Gastroesophageal sphincter (tissue), 4 donors: ENCODE measurements at places on chromosomes 3 and 15.

GRCh38 chr15:38603672-38604071 is 39.1 kb upstream of the RASGRP1 start:
- ATAC-seq: no peak

DNA sequence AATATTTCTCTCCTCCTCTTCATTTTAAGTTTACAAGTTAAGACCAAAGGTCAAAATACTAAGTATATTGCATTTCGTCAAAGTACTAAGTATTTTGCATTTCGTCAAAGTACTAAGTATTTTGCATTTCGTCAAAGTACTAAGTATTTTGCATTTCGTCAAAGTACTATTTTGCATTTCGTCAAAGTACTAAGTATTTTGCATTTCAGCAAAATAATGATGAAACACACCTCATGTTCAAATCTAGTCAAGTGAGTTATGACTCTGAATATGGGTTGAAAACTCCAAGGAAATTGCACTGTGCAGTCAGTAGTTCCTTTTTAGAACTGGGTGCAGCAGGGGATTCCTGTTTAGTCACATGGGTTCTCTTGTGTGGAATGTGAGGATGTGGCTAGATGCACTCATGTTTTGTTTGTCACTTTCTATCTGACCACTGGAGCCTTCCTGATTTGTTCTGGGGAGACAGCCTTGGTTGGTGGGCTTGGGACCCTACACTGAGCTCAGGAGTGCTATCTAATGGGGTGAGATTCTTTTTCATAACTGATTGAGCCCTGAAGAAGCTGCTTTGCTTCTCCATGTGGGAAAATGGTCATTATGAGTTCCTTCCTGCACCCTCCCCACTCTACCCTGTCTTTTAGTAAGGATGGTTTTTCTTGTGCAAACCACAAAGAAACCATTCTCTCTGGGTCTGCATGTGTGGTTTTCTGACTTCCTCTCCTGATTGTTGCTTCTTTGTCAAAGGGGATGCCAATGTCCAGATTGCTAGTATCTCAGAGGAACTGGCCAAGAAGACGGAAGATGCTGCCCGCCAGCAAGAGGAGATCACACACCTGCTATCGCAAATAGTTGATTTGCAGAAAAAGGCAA is 73.4 kb downstream of the CCK start:
- ATAC-seq: no peak

- peak; percentile 9 for ATAC-seq
Measured at GRCh38 chr3:196287090-196287439, 461 bp downstream of the PCYT1A start.

DNA sequence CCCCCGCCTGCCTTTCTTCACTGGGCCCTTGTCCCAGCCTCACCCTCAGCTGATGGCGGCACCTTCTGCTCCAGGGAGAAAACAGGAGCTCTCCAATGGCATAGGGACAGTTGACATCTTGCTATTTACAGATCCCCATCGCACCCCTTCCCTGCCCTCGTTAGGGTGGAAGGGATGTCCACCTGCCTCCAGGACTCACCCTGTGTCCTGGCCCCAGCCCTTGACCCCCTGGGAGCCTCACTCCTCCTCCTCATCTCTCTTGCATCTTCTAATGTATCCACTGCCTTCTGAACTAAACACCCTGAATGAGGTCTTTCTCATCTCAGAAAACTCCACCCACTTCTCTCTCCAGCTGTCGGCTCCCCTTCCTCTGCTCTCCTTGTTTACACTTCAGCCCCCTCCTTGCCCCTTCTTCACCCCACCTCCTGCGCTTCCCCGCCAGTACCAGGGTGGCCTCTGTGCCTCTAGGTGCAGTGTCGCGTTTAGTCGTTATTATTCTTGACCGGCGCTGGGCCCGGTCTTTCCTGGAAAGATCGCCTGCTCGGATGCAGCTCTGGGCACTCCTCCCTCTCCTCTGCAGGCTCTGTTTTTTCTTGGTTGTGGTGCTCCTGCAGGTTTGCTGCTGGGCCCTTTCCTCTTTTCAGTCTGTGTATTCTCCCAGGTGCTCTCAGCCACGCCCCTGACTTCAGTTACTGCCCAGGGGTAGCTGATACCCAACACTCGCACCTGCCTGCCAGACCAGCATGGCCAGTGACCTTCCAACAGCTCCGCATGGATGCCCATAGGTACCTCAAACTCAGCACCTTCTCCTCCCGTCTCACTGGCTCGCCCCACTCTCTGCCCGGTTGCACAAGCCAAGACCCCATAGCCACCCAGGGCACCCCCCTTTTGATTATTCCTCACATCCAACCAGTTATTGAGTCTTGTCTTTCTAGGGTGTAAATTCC is 42.9 kb downstream of the PML start:
- no peak for ATAC-seq

- ATAC-seq: no peak
Measured at GRCh38 chr3:197468167-197468566, 87.6 kb downstream of the BDH1 start.

DNA sequence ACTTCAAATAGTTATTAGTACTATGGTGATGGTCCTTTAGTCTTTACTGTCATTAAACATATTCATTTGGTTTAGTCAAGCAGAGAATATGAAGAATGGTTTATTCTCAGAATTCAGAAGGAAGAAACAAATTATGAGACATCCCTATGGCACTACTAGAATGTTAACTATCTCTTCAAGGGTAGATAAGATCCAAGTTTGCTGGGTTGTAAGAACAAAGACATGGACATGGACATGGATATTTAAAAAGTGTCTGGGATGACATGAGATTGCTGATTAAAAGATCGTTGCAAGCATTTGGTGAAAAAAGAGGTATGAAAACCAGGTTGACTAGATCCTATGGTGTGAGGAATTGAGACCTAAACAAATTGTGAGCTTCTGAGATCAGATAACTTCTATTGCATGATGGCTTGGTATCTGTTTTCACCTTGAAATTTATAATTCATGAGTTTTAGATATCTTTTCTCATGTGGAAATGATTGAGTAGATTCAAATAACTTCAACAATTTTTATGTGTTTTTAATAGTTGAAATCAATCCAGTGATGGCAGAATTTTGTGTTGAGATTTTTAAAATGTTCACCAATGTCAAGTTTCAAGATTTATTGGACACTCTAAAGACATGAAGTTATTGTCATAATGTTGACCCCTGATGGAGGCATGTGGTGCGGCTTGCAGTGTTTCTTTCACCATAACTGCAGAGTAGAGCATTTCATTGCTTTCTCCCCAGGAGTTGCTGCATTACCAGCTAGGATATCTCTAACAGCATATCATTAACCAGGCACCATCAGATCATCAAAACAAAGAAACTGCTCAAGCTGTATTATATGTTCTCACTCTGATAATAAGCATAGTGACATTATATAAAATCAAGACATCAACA is 72.6 kb downstream of the NAALADL2 start:
- ATAC-seq: no peak

GRCh38 chr3:187293516-187294430 is 2.2 kb upstream of the MASP1 start:
- ATAC-seq: no peak

GRCh38 chr3:159486580-159486979 is 502.1 kb upstream of the IL12A start:
- ATAC-seq: no peak

GRCh38 chr3:58198804-58199203 is 12.0 kb downstream of the DNASE1L3 start:
- ATAC-seq: no peak

- no peak for ATAC-seq
Measured at GRCh38 chr3:114550165-114550564, 256.3 kb downstream of the TIGIT start.

DNA sequence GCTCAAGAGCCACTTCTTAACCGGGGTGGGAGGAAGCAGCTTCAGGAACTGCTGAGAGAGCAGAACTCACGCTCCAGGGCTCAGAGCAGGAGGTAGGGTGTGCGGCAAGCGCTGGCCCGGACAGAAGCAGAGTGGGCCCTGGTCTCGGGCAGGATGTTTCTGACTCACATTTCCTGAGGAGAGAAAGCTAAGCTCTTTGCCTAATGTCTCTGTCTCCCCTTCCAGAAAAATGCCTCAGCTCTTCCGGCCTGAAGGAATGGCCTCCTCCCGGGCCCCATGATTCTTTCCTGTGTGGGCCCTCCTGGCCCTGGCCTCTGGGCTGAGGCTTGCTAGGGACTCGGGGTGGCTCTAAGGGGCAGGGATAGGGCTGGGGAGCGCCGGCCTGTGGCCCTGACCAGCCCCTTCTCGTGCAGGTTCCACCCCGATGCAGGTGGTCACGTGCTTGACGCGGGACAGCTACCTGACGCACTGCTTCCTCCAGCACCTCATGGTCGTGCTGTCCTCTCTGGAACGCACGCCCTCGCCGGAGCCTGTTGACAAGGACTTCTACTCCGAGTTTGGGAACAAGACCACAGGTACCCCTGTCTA is 4.1 kb upstream of the STAB1 start:
- peak; percentile 52 for ATAC-seq

GRCh38 chr3:7977245-7978086 is 524.2 kb upstream of the LMCD1 start:
- no peak for ATAC-seq

DNA sequence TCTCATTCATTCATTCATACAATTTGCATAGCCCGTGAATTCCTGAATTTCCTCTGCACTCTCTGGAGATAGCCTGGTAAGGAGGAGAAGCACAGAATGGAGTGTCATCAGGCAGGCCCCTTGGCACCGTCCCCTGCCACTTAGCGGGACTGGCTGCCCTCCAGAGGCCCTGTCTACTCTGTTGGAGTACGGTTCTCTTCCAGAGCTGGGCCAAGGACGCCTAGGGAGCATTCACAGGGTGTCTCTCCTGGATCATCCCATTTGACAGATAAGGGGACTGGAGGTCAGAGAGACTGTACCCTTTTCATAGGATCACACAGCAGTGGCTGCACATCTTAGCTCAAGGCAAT is 48.0 kb downstream of the PTH1R start:
- no peak for ATAC-seq

- ATAC-seq: no peak
Measured at GRCh38 chr3:72008226-72008996, 223.5 kb upstream of the PROK2 start.

GRCh38 chr3:42061713-42062380 is 29.3 kb upstream of the TRAK1 start:
- peak; percentile 96 for ATAC-seq
